Tibial artery (tissue), 4 donors: ENCODE measurements at places on chromosomes 11 and 22.
A peak's percentile ranks its signal among the peaks of the same experiment; 100 is the strongest.

GRCh38 chr22:20964799-20965103, 2.3 kb upstream of the AIFM3 start:
- no peak for DNase-seq

DNA sequence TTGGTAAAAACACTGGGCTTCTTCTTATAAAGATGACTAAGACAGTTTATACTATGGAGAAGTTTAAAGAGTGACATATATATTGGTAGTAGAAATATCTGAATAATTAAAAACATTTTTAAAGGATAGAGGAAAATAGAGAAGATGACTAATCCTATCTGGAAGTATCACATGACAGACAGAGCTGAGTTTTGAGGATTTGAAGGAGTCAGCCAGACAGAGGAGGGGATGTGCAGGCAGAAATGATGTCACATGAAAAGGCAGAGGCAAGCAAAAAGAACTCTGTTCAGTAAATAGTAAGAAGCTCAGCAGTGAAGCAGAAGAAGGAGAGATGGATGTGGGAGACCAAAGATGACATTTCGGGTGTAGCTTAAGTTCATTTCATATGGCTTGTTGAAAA, 1.6 kb downstream of the OR10A2 start:
- DNase-seq: no peak

DNA sequence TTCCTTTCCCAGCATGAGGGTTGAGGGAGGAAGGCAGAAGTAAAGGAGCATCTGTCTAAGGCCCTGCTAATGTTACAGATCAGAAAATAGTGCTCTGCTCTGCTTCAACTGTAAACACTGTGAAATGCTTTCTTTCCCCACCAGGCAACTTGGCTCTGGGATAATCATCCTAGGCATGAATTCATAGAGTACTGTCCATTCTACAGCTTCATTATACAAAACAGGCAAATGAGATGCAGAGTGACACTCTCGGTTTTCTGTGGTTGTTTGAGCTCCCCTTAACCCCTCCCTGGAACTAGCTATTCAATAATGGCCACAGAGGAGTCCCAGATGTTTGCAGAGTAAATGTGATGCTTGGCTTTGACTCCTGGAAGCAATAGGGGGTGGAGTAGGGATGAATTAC, 184.3 kb upstream of the CTSC start:
- DNase-seq: no peak

DNA sequence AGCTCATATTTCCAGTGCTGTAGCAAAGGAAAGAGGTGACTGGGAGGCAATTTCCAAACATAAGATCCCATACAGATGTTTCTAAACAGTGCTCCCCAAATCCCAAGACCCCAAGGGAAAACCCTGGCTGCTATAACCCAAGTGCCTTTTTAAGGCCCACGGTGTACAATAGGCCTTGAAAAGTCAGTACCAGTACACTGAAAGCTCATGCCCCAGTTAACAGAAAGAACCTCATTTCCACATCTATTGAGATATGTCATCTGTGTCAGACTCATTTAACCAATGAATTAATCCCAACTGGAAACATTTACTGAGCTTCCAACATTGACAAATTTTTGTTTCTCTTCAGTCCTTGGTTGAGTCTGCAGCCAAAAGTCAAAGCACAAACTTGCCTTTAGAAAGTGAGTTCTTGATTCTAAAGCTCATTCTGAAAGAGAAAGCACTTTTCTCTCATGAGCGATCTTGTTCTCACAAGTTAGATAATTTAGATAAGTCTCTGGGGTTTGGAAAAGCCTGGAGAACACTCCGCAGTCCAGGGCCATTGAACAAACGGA, 239.8 kb upstream of the ARHGAP20 start:
- no peak for DNase-seq

GRCh38 chr11:12680246-12680939, 6.2 kb downstream of the TEAD1 start:
- peak; percentile 89 for DNase-seq

GRCh38 chr11:120525261-120526171, 14.0 kb downstream of the GRIK4 start:
- no peak for DNase-seq

DNA sequence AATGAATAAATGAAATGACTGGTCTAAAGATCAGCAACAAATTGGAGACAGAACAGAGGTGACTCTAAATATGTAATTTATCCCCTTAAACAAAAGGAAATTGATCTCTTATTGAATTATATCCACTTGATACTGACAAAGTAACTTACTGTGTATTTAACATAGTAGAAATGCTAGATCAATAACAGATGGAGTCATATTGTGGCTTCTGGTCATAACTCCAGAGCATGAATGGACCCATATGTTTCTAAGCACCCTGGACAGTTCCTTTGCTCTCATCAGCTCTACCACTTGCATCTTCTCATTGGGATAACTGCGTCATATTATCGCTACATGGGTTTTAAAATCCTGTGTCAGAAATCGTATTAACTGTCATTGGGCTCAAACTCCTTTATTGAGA, 222.3 kb downstream of the ETS1 start:
- DNase-seq: no peak

DNA sequence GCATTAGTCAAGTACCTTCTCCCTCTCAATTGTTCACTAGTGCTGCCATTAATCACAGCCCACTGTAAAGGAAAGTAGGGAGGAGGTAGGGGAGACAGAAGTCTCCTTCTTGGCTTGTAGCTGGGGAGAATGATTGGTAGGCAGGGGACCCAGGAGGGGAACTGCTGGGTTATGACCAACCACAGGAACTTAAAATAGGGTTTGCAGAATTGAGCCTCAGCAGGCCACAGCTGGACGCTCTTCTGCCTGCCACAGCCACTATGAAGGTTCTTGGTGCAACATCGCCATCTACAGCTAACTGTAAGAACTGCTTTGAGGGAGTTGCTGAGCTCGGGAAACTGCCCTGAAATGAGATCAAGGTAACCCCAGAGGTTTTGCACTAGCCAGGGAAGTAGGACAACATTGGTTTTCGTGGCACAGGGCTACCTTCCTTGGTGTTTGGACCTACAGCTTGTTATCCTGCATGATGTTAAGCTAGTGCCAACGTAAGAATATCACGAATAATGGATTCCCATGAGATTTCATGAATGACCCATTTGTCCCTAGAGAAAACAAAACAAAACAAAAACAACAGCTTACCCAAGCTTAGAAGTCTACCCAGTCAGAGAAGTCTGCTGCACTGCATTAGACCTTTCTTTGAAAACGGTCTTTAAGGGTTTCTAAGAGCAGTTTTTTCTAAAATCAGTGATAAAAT, 787.1 kb upstream of the API5 start:
- peak; percentile 51 for DNase-seq

- DNase-seq: no peak
Observed at GRCh38 chr11:534396-535209, 773 bp downstream of the HRAS start.

GRCh38 chr22:32378707-32379272, 21.1 kb downstream of the RFPL3 start:
- DNase-seq: no peak

DNA sequence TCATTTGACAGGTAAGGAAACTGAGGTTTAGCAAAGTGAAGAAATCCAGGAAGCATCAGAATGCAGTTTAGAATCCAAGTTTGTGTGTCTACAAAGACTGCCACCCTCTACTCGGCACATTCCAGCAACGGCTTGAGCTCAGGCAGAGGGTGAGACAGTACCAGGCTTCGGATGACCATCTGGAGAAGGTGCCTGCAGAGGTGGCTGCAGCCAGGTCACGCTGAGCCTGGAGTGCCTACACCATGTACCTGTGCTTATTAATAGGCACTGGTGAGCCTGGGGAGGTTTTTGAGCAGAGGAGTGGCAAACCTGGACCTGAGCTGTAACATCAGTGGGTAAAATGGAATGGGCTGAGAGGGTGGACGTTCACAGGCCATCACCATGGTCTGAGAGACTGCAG, 4.7 kb downstream of the FXYD6 start:
- no peak for DNase-seq

GRCh38 chr11:289398-289711, 429 bp downstream of the PGGHG start:
- no peak for DNase-seq

DNA sequence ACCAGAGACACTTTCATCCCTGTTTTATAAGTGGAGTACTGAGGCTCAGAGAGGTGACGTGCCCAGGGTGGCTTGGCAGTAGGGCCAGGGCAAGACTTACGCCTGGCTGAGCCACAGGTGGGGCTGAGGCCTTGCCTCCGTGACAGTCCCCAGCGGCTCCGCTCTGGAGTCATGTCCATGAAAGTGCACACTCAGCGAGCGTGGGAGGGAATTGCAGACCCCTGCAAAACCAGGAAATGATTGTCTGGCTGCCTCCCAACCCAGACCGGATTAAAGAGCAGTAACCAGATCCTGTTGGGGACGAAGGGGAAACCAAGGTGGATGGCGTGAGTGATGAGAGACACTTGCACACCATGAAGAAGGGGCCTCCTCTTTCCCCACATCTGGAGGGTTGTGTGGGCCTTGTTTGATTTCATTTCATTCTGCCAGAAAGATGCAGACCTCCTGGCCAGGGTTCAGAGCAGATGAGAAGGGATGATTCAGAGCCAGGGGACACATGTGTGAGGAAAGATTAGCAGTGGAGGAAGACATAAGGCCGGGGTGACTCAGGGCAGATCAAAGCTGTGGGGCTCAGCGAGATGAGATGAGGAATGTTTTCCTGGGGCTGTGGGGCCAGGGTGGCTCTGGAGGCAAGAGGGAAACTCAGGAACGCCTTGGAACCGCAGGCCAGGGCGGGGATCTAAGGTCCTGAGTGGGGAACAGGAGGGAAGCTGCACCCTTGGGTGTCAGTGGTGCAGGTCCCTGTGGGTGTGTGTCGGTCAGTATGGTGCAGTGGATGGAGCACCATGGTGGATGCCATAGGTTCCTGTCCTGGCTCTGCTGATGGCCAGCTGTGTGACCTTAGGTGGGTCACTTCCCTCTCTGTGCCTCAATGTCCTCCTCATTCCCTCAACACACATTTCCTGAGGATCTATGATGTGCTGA, 29.9 kb upstream of the LRRC32 start:
- no peak for DNase-seq

GRCh38 chr11:46450846-46451477, 59.4 kb upstream of the CHRM4 start:
- DNase-seq: no peak

DNA sequence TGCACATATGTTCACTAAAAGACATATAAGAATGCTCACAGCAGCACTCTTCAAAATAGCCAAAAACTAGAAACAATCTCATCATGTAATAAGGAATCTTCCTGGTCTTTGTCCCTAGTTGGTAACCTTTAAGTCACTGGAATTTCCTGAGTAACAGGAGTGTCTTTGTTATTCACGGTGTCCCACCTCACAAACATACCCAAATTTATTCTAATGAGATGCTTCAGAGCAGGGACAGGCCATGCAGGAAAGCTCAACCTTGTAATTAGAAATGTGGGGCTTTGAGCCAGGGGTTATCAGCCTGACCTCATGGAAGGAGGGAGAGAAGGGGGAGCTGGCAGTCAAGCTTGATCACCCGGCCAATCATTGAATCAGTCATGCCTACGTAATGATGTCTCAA, 40.3 kb upstream of the NFRKB start:
- no peak for DNase-seq

- no peak for DNase-seq
Observed at GRCh38 chr11:26762089-26762488, 40.2 kb upstream of the SLC5A12 start.

GRCh38 chr11:16769386-16769785, 30.9 kb downstream of the C11orf58 start:
- no peak for DNase-seq

DNA sequence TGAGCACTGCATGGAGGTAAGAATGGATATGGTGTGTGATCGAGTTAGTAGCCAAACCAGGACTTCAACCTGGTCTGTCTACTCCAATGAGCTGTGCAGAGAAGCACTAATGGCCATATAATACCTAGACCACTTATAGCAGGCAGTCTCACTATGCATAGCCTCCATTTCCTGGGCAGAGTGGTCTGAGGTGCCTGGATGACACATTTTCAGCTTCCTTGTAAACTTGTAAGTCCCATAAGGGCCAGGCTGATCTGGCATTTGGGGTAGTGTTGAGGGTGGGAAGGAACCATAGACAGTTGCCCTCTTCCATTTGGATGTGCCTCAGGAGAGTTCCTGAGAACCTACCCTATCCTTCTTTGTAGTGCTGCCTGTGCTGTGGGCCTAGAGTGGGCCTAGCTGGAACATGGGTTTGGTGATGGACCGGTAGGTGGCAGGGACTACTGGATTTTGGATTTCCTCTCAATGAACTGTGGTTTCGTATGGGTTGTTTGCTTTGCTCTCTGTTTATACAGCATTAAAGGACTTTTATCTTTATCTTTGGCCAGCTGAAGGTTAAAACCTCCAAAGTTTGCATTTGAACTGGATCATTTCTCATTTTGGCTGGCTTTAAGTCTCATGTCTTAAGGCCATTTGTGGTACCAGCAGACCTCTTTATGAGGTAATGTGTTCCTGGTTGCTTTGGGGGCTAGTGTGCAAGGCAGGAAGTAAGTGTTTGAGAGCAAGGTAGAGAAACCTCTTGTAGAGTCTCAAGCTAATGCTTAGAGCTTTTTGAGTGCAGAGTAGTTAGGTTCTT, 86.9 kb downstream of the STIM1 start:
- no peak for DNase-seq

DNA sequence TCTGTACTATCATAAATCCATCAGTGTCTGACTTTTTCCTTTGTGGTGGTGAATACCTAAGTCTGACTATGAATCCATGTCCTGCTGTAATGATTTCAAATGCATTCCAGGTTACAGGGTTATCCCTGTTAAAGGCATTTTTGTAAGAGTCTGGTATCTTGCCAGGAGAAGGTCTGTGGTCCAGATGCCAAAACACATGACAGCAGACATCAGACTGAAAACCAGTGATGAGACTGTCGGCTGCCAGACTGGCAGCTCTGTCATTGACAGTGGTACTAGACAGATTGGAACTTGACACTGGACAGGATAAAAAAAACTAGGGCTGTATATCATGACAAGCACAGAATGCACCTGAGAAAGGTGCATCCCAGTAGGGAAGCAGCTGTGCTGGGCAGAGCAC, 301.8 kb upstream of the FAT3 start:
- DNase-seq: no peak

DNA sequence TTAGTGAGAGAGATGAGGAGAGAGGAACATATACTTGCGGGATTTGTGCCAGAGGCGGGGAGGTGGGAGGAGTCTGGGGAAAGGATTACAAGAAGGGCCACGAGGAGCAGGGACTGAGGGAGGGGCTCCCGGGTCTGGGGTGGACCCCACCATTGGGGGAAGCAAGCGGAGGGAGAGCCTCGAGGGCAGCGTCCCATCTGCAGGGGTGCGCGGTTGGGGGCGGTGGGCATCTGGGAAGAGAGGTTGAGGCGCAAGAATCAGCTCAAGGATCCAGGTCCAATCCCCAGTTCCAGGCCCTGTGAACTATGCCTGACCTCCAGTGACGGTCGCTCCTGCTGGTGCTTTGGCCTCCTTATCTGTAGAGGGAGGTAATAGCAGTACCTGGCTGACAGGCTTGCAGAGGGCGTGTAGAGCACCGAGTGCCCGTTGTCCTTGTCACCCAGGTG, 38.0 kb downstream of the ADAMTS15 start:
- no peak for DNase-seq
